NCI-H526 treated with DMSO at 0.1 percent for 48 hours (cell line): ENCODE measurements at places on chromosomes 6 and 20.

- no peak for DNase-seq
Observed at GRCh38 chr6:163147994-163148393, 266.5 kb upstream of the QKI start.

DNA sequence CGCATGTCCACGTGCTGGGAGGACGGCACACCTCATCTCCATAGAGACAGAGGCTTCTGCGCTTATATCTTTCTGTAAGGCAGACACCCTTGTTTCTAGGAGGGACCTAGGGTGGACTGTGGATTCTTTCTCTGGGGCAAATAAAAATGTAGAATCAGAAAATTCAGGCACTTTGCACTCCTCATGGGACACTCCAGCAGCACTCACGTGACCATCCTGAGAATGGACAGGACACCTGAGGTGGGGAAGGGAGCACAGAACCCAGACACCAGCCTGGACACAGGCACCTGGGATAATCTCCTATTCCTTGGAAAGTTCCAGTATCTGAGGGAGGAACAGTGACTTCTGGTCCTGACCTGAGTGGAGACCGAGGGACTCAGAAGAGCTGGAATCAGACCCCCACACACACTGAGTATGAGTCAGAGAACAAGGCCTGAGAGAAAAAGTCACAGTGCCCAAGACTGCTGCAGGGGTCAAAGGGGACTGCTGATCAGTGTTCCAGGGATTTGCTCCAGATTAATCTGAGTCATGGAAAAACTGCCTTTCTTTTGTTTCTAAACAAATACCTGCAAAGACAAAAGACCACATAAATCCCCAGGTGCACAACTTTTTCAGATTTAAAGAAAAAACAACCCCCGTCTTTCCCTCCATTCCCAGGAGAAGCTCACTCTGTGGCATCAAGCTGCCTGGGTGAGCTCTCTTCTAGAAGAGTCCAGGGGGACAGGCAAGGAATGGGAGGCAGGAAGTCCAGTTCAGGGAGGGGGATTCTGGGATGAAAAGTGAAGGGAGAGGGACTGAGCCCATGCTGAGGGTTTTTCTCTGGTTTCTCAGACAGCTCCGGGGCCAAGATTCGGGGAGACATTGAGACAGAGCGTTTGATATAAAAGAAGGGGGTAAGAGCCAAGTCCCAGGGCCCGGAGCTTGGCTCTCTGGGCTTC is 35.6 kb upstream of the MICB start:
- no peak for DNase-seq

GRCh38 chr6:54288474-54288873 is 19.8 kb upstream of the TINAG start:
- DNase-seq, result no peak

DNA sequence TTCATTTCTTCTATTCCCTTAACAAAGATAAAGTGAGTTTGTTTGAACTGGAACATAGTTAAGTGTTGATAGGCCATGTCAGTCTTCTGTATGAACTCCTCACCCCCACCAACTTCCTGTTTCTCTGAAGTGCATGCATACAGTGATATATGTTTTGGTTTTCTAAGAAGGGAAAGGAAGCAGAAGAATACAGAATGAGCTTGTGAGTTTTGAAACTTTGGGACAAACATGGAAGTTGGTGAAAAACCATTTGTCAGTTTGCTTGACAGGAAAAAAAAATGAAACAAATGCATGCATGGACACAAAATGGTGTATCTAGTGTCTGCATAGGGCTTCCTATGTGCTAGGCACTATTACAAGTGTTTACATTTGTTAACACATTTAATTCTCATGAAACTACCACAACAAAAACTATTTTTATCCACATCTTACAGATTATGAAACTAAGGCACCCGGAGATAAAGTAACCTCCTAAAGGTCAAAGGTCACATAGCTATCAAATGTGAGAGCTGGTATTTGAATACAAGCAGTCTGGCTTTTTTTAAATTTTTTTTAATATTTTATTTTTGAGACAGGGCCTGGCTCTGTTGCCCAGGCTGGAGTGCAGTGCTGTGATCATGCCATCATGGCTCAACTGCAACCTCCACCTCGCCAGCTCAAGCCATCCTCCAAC is 105.9 kb downstream of the ADGRB3 start:
- DNase-seq, result no peak

DNA sequence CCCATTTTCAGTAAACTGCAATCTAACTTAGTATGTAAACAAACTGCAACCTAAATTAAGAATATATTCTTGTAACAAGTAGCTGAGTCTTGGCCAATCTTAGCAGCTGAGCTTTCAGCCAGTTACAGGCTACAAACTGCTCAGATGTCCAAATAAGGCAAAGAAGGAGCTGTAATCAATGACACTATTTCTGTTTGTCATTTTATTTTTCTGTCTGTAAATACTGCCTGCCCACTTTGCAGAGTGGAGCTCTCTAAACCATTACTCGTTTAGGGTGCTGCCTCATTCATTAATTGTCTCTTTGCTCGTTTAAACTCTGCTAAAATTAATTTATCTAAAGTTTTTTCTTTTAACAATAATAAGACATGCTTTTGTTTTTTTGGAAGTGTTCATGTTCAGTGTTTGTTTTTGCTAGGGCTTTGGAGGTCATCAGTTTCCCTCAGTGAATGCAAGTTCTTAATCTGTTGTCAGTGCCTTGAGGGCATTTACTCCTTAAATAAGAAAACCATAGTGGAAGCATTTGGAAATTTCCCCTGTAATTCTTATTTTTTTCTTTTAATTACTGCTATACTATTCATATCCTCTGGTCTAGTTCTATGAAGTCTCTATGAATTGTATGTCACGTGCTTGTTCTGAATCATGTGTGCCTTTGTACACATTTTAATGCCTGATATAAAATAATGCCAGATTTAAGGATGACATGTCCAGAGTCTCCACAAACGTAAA is 3.6 kb upstream of the PRL start:
- DNase-seq, result no peak
